ENCODE measurements at places on chromosomes 2 and 18.
A peak's percentile ranks its signal among the peaks of the same experiment; 100 is the strongest.

DNA sequence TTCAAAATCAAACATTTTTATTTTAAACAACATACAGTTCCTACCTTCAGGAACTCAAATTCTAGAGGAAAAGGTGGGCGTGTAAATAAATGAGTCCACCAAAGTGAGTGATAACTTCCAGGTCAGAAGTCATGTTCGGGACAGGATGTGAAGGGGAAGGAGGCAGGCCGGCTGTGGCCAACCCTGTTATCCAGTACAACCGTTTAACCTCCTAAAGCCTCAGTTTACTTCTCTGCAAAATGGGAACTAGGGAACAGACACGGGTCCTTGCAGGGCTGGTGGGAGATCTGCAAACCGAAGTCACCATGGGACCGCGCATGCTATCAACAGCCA is 373 bp downstream of the EIPR1 start:
- peak; percentile 11 for DNase-seq

GRCh38 chr2:28375742-28376631 is 16.7 kb upstream of the FOSL2 start:
- no peak for DNase-seq

DNA sequence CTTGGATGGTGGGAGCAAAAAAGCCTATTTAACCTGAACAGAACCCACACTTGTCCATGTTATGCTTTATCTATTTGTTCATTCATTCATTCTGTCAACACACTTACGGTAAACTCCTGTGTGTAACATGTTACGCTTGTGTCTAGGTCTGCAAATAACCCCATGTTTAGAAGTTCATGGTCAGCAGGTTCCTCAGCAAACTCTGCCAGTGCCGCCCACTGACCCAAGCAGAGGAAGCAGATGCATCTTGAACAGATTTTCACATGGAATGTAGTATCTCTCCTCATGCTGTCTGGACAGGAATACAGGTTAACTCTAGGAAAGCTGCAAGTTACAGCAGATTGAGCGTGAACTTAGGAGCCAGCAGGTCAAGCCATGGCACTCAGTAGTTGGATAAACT is 213.7 kb upstream of the COPS8 start:
- no peak for DNase-seq

DNA sequence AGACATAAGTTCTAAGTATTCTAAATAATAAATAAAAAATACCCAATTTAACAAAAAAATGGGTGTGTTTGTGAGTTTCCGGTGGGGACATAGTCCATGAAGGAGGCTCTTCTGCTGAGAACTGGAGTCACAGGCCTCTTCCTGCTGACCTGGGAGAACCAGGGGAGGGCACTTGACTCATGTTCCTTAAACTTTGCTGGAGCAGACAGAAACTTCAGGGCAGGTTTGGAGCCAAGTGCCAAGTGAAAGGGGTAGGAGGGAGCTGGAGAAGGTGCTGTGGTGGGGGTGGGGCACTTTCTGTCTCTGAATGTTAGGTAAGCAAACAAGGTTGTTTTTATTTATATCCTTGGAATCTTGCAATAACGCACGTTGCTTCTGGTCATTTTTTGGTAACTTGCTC is 78.8 kb upstream of the TTN start:
- no peak for DNase-seq

All from MM.1S (cell line).